Type B pancreatic cell (in vitro differentiated cells): ENCODE measurements at places on chromosomes 12 and 14.

DNA sequence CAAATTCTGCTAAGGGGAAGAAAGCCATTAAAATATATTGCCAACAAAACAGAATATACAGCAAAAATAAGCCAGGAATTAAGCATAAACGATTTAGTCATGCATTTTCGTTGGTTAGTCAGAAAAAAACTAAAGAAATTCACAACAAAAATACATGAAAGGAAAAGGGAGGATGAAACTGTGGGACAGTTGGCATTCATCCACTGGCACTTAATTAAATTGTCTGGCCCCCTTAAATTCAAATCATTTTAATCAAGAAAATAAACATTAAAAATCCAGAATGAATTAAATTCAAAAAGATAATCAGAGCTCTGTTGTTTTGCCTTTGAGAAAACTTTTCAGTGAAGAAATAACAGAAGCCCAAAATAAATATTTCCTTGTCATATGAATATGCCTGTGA lies 264.6 kb upstream of the TMTC1 start:
- no peak overlapping the region for H3K27ac ChIP-seq
- no peak for DNase-seq
- peaks cover 8% of the 10 kb centered on the region for H3K36me3 ChIP-seq
- H3K4me3 ChIP-seq, result no peak overlapping the region
- H3K4me1 ChIP-seq, result peaks cover 9% of the 10 kb centered on the region
- H3K27me3 ChIP-seq, result peaks cover 6% of the 10 kb centered on the region

- H3K36me3 ChIP-seq, result peaks cover 18% of the 10 kb centered on the region
- H3K4me1 ChIP-seq, result peaks cover 8% of the 10 kb centered on the region
- H3K4me3 ChIP-seq, result no peak overlapping the region
- no peaks in the 10 kb centered on the region for H3K27me3 ChIP-seq
- no peak for DNase-seq
- no peak overlapping the region for H3K27ac ChIP-seq
Observed at GRCh38 chr12:112317481-112317880, 64.8 kb downstream of the HECTD4 start.

DNA sequence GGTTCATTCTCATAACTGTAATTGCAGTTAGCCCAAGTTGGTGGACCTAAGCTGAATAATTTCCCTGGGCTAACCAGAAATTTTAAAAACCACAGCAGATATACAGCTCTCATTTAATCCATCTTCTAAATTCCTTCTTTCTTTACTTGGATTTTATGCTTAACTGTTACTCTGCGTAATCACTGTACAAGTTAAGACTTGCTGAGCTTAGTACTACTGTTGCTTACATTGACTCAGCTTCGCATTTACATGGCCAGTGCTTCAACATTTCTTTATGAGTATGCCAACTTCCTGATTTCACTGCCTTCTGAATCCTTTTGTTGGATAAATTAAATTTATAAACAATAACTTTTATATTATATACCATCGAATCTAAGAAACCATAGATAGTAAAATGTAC lies 147.4 kb downstream of the SLC38A4 start:
- peaks cover 7% of the 10 kb centered on the region for H3K4me1 ChIP-seq
- no peak for DNase-seq
- no peak overlapping the region for H3K4me3 ChIP-seq
- no peaks in the 10 kb centered on the region for H3K36me3 ChIP-seq

GRCh38 chr12:115144425-115144824 lies 460.4 kb upstream of the TBX3 start:
- no peaks in the 10 kb centered on the region for H3K27me3 ChIP-seq
- H3K27ac ChIP-seq, result no peak overlapping the region
- no peak for DNase-seq
- H3K4me1 ChIP-seq, result peaks cover 20% of the 10 kb centered on the region

DNA sequence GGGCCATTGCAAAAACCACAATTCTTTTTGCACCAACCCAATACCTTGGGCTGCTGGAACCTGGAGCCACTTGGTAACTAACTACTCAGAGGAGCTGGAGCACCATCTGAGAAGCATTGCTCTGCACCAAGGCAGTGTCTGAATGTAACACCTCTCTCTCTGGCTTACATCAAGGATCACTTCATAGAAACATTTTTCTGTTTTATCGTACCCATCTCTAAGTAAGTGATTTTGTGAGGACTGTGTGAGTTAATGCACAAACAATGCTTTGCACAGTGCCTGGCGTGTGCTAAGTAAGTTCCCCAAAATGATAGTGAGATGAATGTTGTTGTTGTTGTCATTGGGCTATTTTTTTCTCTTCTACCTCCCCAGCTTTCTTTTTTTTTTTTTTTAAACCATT lies 111.4 kb downstream of the ADCK1 start:
- no peak overlapping the region for H3K27ac ChIP-seq
- no peak for DNase-seq
- H3K4me1 ChIP-seq, result peaks cover 6% of the 10 kb centered on the region
- no peak overlapping the region for H3K4me3 ChIP-seq
- H3K36me3 ChIP-seq, result peaks cover 5% of the 10 kb centered on the region
- peaks cover 3% of the 10 kb centered on the region for H3K27me3 ChIP-seq

DNA sequence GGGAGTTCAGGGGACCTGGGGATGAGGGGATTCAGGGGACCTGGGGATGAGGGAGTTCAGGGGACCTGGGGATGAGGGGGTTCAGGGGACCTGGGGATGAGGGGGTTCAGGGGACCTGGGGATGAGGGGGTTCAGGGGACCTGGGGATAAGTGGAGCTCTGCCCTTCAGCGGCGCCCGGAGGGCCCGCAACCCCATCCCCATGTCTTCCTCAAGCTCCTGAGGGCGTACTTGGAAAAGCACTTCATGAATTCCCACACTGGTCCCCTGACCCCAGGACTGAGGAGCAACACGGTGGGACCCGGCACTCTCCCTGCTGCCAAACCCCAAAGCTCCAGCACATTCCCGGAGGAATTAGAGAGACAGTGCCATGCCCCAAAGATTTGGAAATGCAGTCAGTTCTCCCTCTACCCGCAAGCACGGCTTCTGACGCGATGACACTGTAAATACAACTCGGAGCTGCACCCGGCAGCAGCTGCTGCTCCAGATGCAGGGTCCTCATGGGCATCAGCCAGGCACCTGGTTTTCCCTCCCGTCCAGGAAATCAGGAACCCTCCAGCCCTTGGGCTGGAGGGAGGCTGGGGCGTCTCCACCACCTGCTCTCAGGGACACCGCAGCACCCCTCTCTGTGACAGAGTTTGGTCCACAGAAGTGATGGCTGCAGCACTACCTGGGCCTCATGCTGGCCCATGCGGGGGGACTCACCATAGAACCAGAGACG lies 32.8 kb upstream of the C14orf180 start:
- H3K4me1 ChIP-seq, result no peaks in the 10 kb centered on the region
- H3K27ac ChIP-seq, result no peak overlapping the region
- DNase-seq, result peak; percentile 29

- H3K4me1 ChIP-seq, result peaks cover 17% of the 10 kb centered on the region
- no peak for DNase-seq
- no peak overlapping the region for H3K27ac ChIP-seq
- peaks cover 44% of the 10 kb centered on the region for H3K36me3 ChIP-seq
- H3K27me3 ChIP-seq, result no peaks in the 10 kb centered on the region
Observed at GRCh38 chr12:115988625-115989563, 288.6 kb downstream of the MED13L start.

GRCh38 chr12:104752881-104753280 lies 205.2 kb downstream of the SLC41A2 start:
- no peaks in the 10 kb centered on the region for H3K27me3 ChIP-seq
- H3K36me3 ChIP-seq, result peaks cover 11% of the 10 kb centered on the region
- H3K27ac ChIP-seq, result no peak overlapping the region
- no peak overlapping the region for H3K4me3 ChIP-seq

DNA sequence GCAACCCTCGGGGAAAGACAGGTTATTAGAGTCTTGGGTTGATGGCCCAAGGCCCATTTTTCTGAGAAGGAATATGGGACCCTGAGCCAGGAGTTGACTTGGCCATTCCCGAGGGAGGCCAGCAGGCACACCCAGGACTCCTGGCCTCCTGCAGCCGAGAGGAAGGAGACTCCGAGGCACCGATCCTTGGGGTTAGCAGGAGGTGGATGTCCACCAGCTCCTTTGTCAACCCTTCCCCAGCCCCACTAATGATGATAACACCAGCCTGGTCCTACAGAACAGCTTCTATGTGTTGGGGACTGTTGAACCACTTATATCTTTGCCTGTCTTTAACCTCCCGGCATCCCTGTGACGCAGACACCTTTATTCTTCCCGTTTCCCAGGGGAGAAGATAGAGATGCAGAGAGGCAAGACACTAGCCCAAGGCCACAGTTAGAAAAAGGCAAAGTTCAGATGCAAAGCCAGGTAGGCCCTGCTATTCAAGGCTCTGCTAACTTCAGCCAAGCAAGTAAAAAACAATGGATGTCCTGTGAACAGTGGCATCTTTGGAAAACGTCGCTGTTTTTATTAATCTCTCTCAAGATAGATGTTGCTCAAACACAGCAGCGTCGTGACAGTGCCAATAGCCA lies 767.3 kb upstream of the TBX3 start:
- H3K27me3 ChIP-seq, result peaks cover 14% of the 10 kb centered on the region
- H3K36me3 ChIP-seq, result no peaks in the 10 kb centered on the region
- DNase-seq, result no peak
- H3K4me1 ChIP-seq, result peaks cover 41% of the 10 kb centered on the region
- H3K4me3 ChIP-seq, result peak overlapping the region; percentile 90

- no peak for DNase-seq
- H3K27ac ChIP-seq, result no peak overlapping the region
- H3K4me3 ChIP-seq, result no peak overlapping the region
- peaks cover 8% of the 10 kb centered on the region for H3K36me3 ChIP-seq
- no peaks in the 10 kb centered on the region for H3K4me1 ChIP-seq
Observed at GRCh38 chr12:42516573-42516972, 73.0 kb downstream of the PRICKLE1 start.

- H3K36me3 ChIP-seq, result peaks cover 83% of the 10 kb centered on the region
- DNase-seq, result no peak
- H3K4me1 ChIP-seq, result no peaks in the 10 kb centered on the region
- H3K27me3 ChIP-seq, result no peaks in the 10 kb centered on the region
Observed at GRCh38 chr12:14482886-14483285, 84.8 kb downstream of the PLBD1 start.

DNA sequence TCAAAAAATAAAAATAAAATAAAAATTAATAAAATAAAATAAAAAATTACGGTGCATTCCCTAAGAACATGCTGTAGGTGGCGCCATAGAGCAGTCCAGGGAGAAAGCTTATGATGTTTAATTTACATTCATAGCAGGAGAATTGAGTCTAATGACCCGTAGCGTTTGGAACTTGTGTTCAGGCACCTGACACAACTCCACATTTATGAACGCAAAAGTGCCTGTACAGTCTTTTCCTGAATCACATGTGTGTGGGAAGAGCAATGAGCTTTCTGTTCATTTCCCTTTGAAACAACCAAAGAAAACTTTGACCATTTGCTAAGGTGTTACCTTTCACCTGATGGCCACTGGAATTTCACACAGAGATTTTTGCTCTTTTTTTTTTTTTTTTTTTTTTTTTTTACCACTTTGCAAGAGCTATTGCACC lies 60.6 kb upstream of the KCNA1 start:
- H3K27me3 ChIP-seq, result peaks cover 30% of the 10 kb centered on the region
- H3K27ac ChIP-seq, result no peak overlapping the region
- no peak overlapping the region for H3K4me3 ChIP-seq
- no peaks in the 10 kb centered on the region for H3K36me3 ChIP-seq

DNA sequence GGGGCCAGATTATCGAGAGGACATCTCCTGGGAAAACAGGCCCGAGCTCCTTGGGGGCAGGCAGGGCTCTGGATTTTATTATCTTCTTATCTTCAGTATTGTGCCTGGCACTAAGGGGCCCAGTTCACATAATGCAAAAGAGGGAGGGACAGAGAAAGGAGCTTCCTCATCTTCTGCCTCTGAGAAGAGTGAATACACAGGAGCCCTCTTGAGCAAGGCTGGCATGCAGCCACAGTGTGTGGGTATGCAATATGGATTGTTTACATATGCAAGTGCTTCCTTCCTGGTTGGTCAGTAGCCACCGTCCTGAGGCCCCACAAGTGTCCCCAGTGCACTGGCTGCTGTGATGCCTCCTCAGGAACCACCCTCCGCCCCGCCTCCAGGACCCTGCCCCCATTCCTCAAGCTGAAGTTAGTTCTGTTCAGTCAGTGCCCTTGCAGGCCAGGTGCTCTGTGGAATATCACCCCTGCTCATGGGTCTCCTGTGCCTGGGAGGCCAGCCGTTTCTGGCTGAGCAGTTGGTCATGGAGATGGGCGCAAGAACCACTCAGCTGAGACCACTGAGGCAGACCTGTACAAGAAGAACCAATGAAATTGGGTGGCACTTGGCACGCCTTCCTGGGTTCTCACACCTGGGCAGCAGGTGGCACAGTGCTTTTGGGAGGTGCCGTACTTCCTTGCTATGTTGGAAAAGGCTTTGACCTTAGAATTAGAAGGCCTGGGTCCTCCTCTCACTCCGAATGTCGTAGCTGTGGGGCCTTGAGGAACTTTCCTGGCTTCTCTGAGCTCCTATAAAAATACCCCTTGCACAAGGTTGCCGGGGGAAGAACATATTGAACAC lies 35.1 kb upstream of the ACTN1 start:
- DNase-seq, result no peak
- H3K36me3 ChIP-seq, result no peaks in the 10 kb centered on the region
- H3K27ac ChIP-seq, result no peak overlapping the region
- peaks cover 12% of the 10 kb centered on the region for H3K4me1 ChIP-seq
- H3K27me3 ChIP-seq, result no peaks in the 10 kb centered on the region

- no peak overlapping the region for H3K27ac ChIP-seq
- H3K36me3 ChIP-seq, result no peaks in the 10 kb centered on the region
- DNase-seq, result no peak
Observed at GRCh38 chr12:127294651-127295210, 972.2 kb upstream of the TMEM132C start.

GRCh38 chr14:30290001-30290400 lies 269.0 kb upstream of the G2E3 start:
- H3K4me1 ChIP-seq, result no peaks in the 10 kb centered on the region
- no peak overlapping the region for H3K27ac ChIP-seq
- no peak overlapping the region for H3K4me3 ChIP-seq
- no peaks in the 10 kb centered on the region for H3K27me3 ChIP-seq

DNA sequence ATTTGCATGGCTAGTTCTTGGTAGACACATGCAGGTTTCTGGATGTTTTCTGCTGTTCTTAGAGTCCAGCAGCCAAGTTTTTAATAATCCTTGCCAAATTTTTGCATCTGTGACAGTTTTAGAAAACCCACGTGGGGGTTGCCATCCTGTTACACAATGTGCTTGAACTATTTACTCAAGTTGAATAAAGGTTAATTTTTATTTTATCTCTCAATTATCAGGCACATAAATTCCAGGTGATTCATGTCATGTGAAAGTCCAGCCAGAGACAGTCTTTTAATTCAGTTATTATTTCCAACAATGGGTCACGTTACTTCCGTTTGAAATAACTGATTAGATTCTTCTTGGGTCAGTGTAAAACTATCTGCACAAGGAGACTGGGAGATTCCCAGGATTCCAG lies 15.7 kb downstream of the MYRFL start:
- H3K36me3 ChIP-seq, result no peaks in the 10 kb centered on the region
- H3K4me1 ChIP-seq, result peaks cover 17% of the 10 kb centered on the region
- H3K4me3 ChIP-seq, result no peak overlapping the region
- no peak overlapping the region for H3K27ac ChIP-seq

GRCh38 chr12:124024263-124024678 lies 51.3 kb downstream of the ZNF664 start:
- H3K27ac ChIP-seq, result no peak overlapping the region
- H3K27me3 ChIP-seq, result no peaks in the 10 kb centered on the region
- H3K4me3 ChIP-seq, result no peak overlapping the region
